ENCODE measurements at places on chromosomes 3 and 15. TPM values are rescaled to one million over a fixed set of nuclear protein-coding genes. Genes with fewer than 3 reads are reported as not detected.

The CLDN18 gene
- total RNA-seq, result 0.18 TPM

The CYP19A1 gene
- not detected for total RNA-seq

The GOLGA6B gene
- 0.47 TPM for total RNA-seq

The MYZAP gene
- 0.58 TPM for total RNA-seq

The SLCO2A1 gene
- total RNA-seq, result 0.39 TPM

The ZSCAN2 gene
- total RNA-seq, result 7.6 TPM

The DNAH12 gene
- total RNA-seq, result 0.28 TPM

- peaks cover 81% of the 10 kb centered on the region for H3K4me1 ChIP-seq
- H3K36me3 ChIP-seq, result peaks cover 19% of the 10 kb centered on the region
- peak overlapping the region; percentile 88 for H3K27ac ChIP-seq
- H3K4me3 ChIP-seq, result peak overlapping the region; percentile 71
- DNase-seq, result no peak
These were observed 1.2 kb downstream of the PSTPIP1 start for GRCh38 chr15:76996076-76996525.

DNA sequence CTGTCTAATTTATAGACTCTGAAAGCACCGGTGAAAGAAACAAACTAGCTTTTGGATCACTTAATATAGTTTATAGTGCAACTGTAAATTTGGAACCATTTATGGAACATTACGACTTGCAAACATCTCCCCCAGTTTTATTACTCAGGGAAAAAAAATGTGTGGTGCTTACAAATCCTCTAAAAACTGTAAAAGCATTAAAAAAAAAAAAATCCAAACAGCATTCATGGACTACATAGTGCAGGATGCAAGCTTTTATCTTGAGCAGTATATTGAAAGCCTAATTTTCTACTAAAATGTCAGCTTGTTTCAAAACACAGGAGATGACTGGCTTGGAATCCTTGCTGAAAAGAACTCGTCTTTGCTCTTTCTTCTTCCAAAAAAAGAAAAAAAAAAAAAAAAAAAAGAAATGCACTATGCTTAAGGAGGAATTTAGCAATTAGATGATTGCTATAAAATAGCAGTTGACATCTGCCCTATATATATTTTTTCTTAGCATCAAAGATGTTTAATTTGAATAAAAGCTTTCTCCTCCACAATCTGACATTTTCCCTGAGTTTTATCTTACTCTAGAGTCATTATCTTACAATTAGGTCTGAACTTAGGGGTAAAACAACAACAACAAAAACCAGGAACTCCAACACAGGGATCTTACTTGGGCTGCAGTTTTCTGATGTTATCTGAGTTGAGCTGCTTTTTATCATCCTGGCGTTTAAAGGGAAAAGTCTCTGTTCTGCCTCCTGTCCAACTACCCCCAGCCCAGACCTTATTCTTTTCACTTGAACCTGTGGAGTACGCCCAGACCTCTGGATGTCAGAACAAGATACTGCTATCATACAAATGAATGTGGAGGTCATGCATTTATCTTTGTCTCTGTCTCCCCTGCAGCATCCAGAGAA lies 62.6 kb upstream of the PDZRN3 start:
- DNase-seq, result no peak
- H3K4me1 ChIP-seq, result no peaks in the 10 kb centered on the region
- H3K27ac ChIP-seq, result no peak overlapping the region
- H3K36me3 ChIP-seq, result no peaks in the 10 kb centered on the region

DNA sequence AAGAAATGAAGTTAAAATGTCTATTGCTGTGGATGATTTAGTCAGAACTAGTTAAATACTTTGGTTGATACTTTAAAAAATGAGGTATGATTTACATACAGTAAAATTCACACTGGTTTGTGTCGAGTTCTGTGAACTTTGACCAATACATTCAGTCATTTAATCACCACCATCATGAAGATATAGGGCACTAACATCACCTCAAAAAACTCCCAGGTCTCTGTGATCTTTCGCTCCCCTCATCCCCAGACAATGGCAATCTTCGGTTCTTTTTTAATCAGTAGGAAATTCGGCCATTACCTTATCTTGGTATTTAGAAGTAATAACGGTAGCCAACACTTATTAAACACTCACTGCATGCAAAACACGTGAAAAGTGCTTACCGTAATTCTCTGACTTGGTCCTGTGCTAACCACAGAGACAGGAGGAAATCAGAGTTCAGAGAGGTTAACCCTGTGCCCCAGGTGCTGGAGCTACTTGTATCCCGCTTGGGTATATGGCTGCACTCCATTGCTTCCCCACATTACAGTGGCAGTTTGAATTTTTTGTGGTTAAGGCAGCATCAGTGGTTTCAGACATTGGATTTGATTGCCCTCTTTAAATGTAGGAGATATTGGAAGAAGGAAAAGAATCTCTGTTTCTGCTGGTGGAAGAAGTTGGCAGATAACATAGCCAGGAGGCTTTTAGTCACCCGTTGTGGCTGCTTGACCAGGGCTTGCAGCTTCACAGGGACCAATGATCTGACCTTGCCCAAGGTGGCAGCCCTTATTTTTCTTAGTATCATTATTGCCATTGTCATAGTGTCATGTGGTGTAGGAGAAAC lies 4.2 kb downstream of the PLCL2 start:
- no peaks in the 10 kb centered on the region for H3K27me3 ChIP-seq
- no peaks in the 10 kb centered on the region for H3K36me3 ChIP-seq
- no peak for DNase-seq
- peak overlapping the region; percentile 83 for H3K27ac ChIP-seq
- H3K4me1 ChIP-seq, result peaks cover 21% of the 10 kb centered on the region
- peak overlapping the region; percentile 93 for H3K4me3 ChIP-seq

- DNase-seq, result no peak
- no peak overlapping the region for H3K4me3 ChIP-seq
- H3K27me3 ChIP-seq, result no peaks in the 10 kb centered on the region
- no peaks in the 10 kb centered on the region for H3K4me1 ChIP-seq
These were observed 137.7 kb upstream of the ZPLD1 start for GRCh38 chr3:102297072-102297658.

DNA sequence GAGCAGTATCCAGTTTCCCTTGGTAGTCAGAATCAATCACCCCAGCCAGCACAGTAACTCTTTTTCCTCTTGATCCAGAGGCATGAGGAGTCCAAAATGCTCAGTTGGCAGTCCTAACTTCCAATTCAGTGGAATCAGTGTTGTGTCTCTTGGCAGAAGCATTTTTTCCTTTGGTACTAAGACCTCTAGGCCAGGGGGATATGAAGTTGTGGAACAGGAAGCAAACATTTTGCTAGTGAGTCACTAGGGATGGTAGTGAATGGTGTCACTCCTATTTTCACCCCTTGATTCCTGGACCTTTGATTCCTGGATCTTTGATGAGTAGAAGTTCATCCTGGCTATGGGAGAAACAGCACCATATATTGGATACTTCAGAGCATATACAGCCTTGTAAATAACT lies 70.5 kb upstream of the ALDH1A3 start:
- no peak overlapping the region for H3K27ac ChIP-seq
- H3K27me3 ChIP-seq, result no peaks in the 10 kb centered on the region
- no peaks in the 10 kb centered on the region for H3K4me1 ChIP-seq

GRCh38 chr15:65885668-65886218 lies 16.5 kb downstream of the RAB11A start:
- peaks cover 59% of the 10 kb centered on the region for H3K4me1 ChIP-seq
- H3K36me3 ChIP-seq, result peaks cover 19% of the 10 kb centered on the region
- H3K27me3 ChIP-seq, result no peaks in the 10 kb centered on the region
- H3K4me3 ChIP-seq, result no peak overlapping the region
- H3K27ac ChIP-seq, result no peak overlapping the region

GRCh38 chr3:109175411-109175810 lies 38.9 kb downstream of the C3orf85 start:
- DNase-seq, result no peak
- H3K27ac ChIP-seq, result no peak overlapping the region
- H3K27me3 ChIP-seq, result no peaks in the 10 kb centered on the region
- no peaks in the 10 kb centered on the region for H3K36me3 ChIP-seq
- H3K4me1 ChIP-seq, result no peaks in the 10 kb centered on the region

DNA sequence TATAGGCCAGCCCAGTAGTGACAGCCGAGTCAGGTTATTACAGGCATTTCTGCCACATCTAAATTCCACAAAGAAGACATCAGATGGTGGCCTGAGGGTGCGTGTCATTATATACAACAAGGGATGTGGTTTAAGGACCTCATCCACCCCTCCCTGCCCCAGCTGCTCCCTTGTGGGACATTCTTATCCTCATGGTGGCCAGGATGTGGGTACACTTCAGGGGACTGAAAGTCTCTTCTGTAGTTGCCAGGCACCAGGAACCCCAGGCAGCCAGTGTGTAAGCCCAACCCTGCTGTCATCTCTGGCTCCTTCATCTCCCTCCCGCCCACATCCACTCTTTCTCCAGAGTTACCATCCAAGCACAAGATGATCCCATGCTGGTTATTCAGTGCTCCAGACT lies 224.9 kb upstream of the TOPAZ1 start:
- no peak overlapping the region for H3K27ac ChIP-seq
- no peaks in the 10 kb centered on the region for H3K36me3 ChIP-seq
- H3K4me1 ChIP-seq, result peaks cover 3% of the 10 kb centered on the region
- no peak overlapping the region for H3K4me3 ChIP-seq
- H3K27me3 ChIP-seq, result peaks cover 7% of the 10 kb centered on the region
- no peak for DNase-seq

GRCh38 chr3:124034016-124034843 lies 42.3 kb upstream of the ROPN1 start:
- peaks cover 20% of the 10 kb centered on the region for H3K27me3 ChIP-seq
- H3K4me3 ChIP-seq, result peak overlapping the region; percentile 74
- H3K4me1 ChIP-seq, result peaks cover 12% of the 10 kb centered on the region
- H3K27ac ChIP-seq, result no peak overlapping the region
- H3K36me3 ChIP-seq, result no peaks in the 10 kb centered on the region

GRCh38 chr3:25663347-25663868 lies 1.3 kb downstream of the TOP2B start:
- peaks cover 14% of the 10 kb centered on the region for H3K4me1 ChIP-seq
- H3K4me3 ChIP-seq, result peak overlapping the region; percentile 90
- H3K27ac ChIP-seq, result peak overlapping the region; percentile 86
- H3K36me3 ChIP-seq, result no peaks in the 10 kb centered on the region
- peak; percentile 14 for DNase-seq
- H3K27me3 ChIP-seq, result no peaks in the 10 kb centered on the region

GRCh38 chr3:160904691-160905090 lies 148.7 kb downstream of the PPM1L start:
- DNase-seq, result no peak
- no peaks in the 10 kb centered on the region for H3K27me3 ChIP-seq
- no peaks in the 10 kb centered on the region for H3K4me1 ChIP-seq

DNA sequence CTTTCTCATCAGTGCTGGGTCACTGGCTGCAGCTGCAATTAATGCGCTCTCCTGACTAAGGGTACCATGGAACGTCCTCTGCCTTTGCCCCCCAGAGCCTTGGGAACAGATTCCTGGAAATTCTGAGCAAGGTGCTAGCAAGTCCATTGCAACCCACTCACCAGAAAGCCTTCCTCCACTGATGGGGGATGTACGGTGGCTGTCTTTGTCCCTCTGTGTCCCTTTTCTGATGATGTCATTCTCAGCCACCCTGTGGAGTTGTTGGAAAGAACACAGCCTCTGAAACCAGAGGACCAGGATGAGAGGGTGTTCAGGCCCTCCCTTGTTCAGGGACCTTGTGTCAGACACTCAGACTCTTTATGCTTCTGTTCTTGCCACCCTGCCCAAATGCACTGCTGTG lies 38.1 kb upstream of the ZBTB38 start:
- H3K4me1 ChIP-seq, result no peaks in the 10 kb centered on the region
- H3K36me3 ChIP-seq, result no peaks in the 10 kb centered on the region
- peaks cover 10% of the 10 kb centered on the region for H3K27me3 ChIP-seq
- H3K4me3 ChIP-seq, result no peak overlapping the region
- no peak overlapping the region for H3K27ac ChIP-seq

GRCh38 chr3:178384321-178385230 lies 151.7 kb upstream of the KCNMB2 start:
- DNase-seq, result no peak
- H3K27ac ChIP-seq, result no peak overlapping the region
- no peak overlapping the region for H3K4me3 ChIP-seq

- peaks cover 23% of the 10 kb centered on the region for H3K36me3 ChIP-seq
- H3K27ac ChIP-seq, result no peak overlapping the region
- no peaks in the 10 kb centered on the region for H3K27me3 ChIP-seq
- peaks cover 17% of the 10 kb centered on the region for H3K4me1 ChIP-seq
- H3K4me3 ChIP-seq, result no peak overlapping the region
These were observed 85.7 kb downstream of the ST6GAL1 start for GRCh38 chr3:187015903-187016638.

GRCh38 chr3:8736436-8736835 lies 2.8 kb downstream of the CAV3 start:
- H3K27ac ChIP-seq, result no peak overlapping the region
- no peaks in the 10 kb centered on the region for H3K36me3 ChIP-seq
- no peak for DNase-seq

DNA sequence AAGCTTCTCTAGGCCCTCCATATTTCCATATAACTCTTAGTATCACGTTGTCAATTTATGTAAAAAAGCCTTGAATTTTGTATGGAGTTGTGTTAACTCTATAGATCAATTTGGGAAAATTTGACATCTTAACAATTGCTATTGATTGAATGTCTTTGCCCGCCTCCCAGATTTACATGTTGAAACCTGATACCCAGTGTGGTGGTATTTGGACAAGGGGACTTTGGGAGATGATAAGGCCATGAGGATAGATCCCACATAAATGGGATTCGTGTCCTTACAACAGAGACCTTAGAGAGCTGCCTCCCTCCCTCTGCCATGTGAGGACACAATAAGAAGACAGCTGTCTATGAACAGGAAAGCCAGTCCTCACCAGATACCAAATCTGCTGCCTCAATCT lies 21.1 kb upstream of the TNK2 start:
- no peak for DNase-seq
- no peak overlapping the region for H3K27ac ChIP-seq
- no peaks in the 10 kb centered on the region for H3K4me1 ChIP-seq
- no peaks in the 10 kb centered on the region for H3K27me3 ChIP-seq

DNA sequence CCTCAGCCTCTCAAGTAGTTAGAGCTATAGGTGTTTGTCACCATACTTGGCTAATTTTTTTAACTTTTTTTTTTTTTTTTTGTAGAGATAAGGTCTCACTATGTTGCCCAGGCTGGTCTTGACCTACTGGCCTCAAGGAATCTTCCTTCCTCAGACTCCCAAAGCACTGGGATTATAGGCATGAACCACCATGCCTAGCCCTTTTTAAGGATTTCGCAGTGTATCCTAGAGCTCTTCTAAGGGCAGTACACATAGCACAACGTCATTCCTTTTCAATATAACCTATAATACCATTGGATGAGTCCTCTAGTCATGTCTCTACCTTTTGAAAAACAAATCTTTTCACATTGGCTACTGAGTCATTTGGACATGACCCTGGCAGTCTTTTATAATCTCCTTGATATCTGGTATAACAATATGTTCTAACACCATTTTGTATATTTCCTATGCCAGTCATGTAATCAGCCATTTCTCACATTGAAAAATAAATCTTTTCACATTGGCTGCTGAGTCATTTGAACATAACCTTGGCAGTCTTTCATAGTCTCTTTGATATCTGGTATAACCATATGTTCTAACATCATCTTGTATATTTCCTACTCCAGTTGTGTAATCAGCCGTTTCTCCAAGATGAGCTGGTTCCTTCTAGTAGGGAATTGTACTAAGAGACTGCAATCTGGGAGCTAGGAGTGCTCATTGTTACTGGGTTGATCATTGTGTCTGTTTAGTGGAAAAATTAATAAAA lies 944.7 kb downstream of the MCTP2 start:
- no peak for DNase-seq
- no peaks in the 10 kb centered on the region for H3K36me3 ChIP-seq
- H3K4me3 ChIP-seq, result no peak overlapping the region
- H3K27ac ChIP-seq, result no peak overlapping the region
- no peaks in the 10 kb centered on the region for H3K4me1 ChIP-seq

Measured in T-cell (primary cell).